Hematopoietic multipotent progenitor cell treated with erythropoietin and hydrocortisone succinate and interleukin-3 and kit ligand, for 17 days (in vitro differentiated cells): ENCODE measurements at places on chromosomes 5 and 9.

DNA sequence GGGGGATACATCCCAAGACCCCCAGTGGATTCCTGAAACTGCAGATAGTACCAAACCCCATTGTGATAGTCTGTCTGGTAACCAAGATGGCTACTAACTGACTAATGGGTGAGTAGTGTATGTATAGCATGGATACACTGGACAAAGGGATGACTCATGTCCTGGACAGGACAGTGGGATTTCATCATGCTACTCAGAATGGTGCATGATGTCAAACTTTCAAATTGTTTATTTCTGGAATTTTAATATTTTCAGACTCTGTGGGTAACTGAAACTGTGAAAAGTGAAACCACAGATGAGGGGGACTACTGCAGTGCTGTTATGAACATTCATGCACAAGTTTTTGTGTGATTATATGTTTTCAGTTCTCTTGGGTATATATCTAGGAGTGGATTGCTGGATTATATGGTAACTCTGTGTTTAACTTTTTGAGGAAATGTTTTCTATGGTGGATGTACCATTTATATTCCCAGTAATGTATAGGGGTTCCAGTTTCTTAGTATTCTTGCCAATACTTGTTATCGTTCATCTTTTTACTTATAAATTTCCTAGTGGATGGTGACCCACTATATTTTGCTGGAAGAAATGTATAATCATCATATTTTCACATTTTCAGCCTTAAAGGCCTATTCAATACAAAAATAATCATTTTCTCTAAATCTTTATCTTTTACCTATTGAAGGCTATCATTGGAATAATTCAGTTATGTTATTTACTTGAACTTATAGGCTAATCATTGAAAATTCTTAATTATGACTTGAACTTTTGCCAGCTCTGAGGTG, 140.9 kb downstream of the NR3C1 start:
- DNase-seq, result no peak

DNA sequence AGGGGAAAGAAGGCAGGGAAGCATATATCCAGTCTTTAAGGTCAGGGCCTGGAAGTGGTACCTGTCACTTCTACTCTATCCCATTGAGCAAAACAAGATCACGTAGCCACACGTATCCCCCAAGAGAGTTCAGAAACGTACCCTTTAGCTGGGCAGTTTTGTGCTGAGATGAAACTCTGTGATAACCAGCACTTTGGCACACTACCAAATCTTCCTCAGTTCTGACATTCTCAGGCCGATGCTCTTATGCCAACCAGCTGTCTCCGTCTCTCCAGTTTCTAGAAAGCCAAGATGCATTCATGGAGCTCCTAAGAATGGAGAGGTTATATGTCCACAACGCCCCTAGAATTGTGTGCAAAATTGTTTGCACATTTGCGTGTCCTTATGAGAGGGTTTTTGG, 176.6 kb upstream of the MSX2 start:
- no peak for DNase-seq

GRCh38 chr5:141508798-141509611, 20.1 kb downstream of the PCDHGC5 start:
- DNase-seq, result no peak

DNA sequence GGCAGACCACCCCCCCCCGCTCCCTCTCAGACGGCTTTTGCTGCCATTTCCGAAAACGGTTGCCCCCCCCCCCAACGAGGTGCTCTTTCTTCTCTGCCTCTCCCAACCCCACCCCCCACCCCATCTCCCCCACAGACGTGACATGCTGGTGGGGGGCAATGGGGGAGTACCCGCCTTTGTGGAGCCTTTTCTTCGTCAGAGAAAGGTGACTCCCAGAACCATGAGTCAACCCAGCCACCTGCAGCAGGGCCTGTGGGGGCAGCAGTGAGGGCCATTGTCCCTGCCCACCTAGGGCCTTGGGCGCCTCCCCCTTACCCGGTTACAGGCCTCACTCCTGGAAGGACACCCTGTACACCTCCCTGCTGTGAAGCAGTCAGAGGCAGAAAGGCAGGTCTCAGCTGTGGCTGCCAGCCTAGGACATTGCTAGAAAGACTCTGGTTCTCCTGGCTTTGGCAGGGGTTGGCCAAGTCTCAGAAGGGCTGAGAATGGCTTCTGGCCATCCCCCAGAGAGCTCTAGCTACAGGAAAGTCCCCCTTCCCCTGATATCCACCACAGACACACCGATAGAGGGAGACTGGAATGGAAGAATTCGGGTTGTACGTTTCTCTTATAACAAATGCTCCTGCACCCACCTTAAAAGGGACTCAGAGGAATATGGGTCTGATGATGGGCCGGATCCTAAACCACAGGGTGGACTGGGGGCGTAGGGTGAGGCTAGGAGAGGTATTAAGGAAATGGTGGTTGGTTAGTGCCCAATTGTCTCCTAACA, 2.2 kb downstream of the DNAJB5 start:
- DNase-seq, result no peak

- no peak for DNase-seq
Observed at GRCh38 chr9:99635032-99635431, 186.7 kb upstream of the NR4A3 start.

DNA sequence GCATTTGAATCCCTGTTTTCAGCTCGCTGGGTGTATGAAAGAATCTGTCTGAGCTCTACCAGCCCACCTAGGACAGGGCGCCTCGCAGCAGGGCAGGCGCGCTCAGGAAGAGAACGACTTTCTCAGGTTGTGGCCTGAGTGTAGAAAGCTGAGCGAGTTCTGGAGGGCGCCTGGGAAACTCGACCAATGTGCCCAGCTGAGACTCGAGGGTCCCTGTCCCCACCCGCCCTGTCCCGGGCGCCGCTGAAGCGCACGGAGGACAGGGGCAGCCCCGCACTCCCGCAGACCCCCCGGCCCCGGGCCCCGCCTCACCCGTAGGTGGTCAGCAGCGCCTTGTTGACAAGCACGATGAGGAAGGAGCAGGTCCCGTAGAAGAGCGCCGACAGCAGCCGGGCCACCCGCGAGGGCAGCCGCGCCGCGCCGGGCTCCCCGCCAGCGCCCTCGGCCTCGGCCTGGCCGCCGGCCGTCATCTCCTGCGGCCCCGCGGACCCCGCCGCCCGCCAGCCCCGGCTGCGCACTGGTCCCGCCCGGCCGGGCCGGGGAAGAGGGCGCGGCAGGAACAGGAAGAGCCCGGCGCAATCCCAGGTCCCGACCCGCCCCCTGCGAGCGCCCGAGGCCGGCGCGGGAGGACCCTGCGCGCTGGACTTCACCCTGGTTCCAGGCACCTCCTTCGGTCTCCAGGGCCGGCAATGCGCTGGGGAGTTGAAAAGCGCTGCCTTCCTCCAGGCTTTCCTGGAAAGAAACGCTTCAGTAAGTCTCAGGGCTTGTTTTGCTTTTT, at the start of gene SLC35D2:
TSS of gene SLC35D2 (minus strand) at position 547 of the 778 bp plus-strand sequence. CDS start at position 470, 77 bp downstream.
- DNase-seq, result no peak

- no peak for DNase-seq
Observed at GRCh38 chr5:108797396-108797795, 49.7 kb downstream of the FER start.

DNA sequence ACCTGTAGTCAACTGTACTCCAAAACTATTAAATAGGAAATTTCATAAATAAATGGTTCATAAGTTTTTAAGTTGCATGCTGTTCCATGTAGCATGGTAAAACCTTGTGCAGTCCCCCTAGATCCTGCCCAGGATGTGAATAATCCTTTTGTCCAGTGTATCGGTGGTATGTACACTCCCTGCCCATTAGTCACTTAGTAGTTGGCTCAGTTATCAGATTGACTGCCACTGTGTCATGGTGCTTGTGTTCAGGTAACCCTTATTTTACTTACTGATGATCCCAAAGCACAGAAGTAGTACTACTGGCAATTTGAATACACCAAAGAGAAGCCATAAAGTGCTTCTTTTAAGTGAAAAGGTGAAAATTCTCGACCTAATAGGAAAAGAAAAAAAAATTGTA, 134.2 kb downstream of the RNF180 start:
- DNase-seq, result no peak

GRCh38 chr5:126443374-126443851, 20.2 kb downstream of the GRAMD2B start:
- DNase-seq, result no peak

- no peak for DNase-seq
Observed at GRCh38 chr5:16028708-16029107, 150.9 kb downstream of the MARCHF11 start.

DNA sequence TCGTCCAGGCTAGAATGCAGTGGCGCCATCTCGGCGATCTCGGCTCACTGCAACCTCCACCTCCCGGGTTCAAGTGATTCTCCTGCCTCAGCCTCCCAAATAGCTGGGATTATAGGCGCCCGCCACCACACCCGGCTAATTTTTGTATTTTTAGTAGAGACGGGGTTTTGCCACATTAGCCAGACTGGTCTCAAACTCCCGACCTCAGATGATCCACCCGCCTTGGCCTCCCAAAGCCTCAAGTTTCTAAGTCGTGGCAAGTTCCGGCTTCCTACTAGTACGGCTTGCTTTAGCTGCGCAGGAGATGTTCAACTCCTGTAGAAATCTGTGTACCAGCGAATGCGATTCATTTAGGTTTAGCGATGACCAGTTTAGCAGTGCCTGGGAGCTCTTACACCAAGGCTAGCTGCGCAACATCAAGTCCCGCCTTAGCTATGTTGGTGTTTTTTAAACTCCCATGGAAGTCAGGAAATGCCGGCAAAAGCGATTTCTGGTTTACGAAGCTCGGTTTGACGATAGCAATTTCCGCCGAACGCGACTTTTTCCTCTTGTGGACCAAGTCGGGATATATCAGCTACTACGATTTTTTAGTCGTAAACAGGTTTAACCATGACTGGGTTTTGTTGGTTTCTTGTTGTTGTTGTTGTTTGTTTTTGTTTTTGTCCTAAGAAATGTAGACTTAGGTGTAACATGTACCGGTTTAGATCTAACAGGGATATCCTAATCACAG, 46.4 kb downstream of the ANXA2R start:
- peak; percentile 82 for DNase-seq

GRCh38 chr5:148388696-148389095, 4.9 kb downstream of the FBXO38 start:
- DNase-seq, result no peak

- DNase-seq, result no peak
Observed at GRCh38 chr5:7394889-7395431, 978 bp upstream of the ADCY2 start.

GRCh38 chr9:134297083-134297410, 29.2 kb upstream of the RXRA start:
- no peak for DNase-seq

GRCh38 chr9:107266624-107267368, 16.3 kb upstream of the RAD23B start:
- no peak for DNase-seq

DNA sequence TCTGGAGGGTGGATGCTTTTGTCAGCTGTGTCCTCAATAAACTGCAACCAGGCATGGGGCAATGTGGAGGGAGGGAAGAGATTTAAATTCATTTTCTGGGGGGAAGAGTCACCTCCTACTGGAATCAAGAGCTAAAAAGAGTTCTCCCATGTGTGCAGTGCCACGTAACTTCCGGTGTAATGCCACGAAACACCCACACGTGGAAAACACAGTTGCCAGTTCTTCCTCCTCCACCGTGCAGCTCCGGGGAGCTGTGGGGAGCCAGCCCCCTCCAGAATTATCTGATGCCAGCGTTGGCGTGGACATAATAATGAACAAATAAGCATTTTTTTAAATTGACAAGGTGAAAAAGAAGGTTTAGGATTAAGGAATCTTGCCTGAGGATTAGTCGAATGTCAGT, 32.1 kb upstream of the MED10 start:
- DNase-seq, result no peak

GRCh38 chr9:93091056-93091452, 5.0 kb upstream of the CARD19 start:
- no peak for DNase-seq

- no peak for DNase-seq
Observed at GRCh38 chr9:21154018-21154608, 12.3 kb downstream of the IFNA21 start.

GRCh38 chr9:108515856-108516255, 339.9 kb downstream of the ACTL7B start:
- no peak for DNase-seq

DNA sequence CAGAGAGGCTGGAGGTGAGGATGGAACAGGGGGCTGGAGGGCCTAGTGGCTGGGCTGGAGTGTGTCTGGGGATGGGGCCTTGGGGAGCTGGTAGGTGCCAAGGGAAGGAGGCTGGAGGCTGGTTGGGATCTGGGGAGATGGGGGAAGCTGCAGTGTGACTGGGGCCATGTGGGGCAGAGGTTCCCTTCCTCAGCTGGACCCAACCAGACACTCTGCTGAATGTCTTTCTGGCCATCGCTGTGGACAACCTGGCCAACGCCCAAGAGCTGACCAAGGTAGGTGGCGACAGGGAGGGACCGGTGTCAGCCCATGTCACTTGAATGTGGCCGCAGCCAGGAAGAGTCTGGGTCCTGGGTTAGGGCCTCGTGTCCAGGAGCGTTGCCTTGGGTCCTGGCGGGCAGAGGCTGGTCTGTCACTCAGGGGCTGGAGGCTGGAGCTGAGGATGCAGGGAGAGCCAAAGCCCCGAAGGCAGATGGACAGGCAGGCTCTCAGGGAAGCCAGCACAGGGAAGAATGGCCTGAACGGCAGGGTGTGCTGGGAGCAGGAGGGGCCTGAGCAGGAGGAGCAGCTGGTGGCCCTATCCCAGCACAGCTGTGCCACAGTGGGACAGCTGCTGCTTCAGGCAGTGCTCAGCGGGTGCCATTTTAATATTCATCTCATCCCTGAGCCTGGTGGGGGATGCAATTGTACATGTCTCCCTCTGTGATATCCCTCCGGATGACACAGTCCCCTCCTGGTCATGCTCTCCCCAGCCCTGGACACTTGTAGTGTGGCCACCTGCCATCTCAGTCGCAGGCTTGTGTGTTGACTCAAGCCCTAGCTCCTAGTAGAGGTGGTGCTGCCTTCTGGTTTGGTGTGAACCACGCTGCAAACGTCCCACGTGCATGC, 132.5 kb downstream of the CACNA1B start:
- DNase-seq, result no peak

- no peak for DNase-seq
Observed at GRCh38 chr9:20599195-20599594, 23.1 kb downstream of the MLLT3 start.

DNA sequence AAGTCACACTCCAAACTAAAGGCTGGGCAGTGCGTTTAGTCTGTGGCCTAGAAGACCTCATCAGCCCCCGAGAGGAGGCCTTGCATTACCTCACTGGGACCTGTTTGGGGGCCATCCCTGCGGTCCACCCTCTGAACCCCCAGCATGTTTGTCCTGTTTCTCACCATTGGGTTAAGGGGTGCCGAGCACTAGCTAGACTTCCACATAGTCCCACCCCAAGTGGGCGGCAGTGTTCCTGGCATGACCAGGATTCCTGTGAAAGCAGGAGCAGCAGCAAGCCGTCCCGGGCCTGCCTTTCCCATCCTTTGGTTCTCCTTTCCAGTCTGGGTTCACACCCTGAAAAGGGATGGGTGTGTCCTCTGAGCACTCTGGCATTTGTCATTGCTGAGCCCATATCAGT, 26.6 kb upstream of the SAP30L start:
- DNase-seq, result no peak

- DNase-seq, result no peak
Observed at GRCh38 chr5:56831773-56832172, 16.4 kb downstream of the MAP3K1 start.

- DNase-seq, result no peak
Observed at GRCh38 chr5:169886033-169886432, 94.3 kb downstream of the INSYN2B start.
